NCI-H1092 treated with DMSO at 0.1 percent for 48 hours (cell line): ENCODE measurements at places on chromosomes 7 and 10.

GRCh38 chr10:34773636-34774630 is 41.2 kb downstream of the PARD3 start:
- DNase-seq: no peak

GRCh38 chr7:130037703-130038102 is 13.5 kb downstream of the ZC3HC1 start:
- DNase-seq: no peak

- DNase-seq: no peak
Measured at GRCh38 chr7:92034116-92034515, 93.5 kb downstream of the AKAP9 start.

DNA sequence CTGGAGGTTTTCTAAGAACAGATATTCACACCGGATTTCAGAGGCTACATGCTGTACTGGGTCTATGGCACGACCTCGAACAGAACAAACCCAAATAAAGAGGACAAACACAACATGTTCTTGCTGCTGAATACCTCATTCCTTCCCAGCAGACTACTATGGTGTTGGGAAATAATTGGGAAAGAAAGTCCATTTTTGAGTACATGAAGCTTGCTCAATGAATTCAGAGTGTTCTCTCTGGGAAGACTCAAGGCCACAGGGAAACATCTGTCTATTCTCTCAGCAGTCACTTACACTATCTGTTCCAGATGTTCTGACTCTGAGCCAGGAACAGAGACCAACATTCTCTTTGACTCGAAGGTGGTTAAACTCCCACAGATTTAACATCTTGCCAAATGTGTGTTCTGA is 30.9 kb downstream of the LAMB1 start:
- DNase-seq: no peak

DNA sequence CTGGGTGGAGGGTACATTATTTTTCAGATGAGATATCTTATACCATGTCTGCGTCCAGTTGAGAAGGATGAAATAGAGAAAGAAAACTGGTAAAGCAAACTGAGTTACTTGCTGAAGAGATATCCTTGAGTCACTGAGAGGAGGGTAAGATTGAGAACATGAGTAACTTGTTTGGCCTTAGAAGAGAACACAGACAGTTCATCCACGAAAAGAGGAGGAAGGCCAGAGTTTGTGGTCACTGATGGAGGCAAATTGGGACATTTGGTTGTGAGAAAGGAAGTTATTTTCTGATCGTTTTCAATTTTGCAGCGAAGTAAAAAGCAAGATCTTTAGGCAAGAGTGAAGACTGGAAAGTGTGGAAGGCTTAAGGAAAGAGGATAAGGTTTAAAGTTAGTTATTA is 15.6 kb downstream of the MBL2 start:
- no peak for DNase-seq
